ENCODE measurements at places on chromosomes 1 and 21.
A peak's percentile ranks its signal among the peaks of the same experiment; 100 is the strongest.

DNA sequence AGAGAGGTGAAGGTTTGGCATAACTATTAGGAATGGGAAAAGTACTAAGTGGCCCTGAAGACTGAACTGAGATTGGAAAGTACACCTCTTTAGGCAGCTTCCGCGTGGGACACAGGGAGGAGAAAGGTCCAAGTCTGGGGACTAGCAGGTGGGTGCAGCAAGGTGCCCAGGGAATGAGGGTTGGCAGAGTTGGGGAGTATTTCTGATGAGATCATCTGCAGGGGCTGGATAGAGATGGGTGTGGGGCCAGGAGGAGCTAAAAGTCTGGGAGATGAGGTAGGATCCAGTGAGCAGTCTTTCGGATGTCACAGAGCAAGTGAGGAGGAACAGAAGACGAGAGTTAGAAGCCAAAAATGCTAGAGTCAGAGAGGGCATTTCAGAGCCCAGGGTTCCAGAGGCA, 36.1 kb downstream of the CDCA8 start:
- no peak for DNase-seq

DNA sequence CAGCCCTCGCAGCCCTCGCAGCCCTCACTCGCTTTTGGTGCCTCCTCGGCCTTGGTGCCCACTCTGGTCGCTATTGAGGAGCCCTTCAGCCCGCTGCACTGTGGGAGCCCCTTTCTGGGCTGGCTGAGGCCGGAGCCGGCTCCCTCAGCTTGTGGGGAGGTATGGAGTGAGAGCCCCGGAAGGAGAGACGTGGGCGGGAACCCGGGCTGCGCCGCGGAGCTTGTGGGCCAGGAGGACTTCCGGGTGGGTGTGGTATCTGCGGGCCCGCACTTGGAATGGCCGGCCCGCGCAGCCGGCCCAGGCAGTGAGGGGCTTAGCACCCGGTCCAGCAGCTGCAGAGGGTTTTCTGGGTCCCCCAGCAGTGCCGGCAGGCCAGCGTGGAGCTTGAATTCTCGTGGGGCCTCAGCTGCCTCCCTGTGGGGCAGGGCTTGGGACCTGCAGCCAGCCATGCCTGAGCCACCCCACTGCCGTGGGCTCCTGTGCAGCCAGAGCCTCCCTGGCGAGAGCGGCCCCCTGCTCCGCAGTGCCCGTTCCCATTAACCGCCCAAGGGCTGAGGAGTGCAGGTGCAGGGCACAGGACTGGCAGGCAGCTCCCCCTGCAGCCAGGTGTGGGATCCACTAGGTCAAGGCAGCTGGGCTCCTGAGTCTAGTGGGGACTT, 9.9 kb upstream of the CFHR2 start:
- DNase-seq = no peak

DNA sequence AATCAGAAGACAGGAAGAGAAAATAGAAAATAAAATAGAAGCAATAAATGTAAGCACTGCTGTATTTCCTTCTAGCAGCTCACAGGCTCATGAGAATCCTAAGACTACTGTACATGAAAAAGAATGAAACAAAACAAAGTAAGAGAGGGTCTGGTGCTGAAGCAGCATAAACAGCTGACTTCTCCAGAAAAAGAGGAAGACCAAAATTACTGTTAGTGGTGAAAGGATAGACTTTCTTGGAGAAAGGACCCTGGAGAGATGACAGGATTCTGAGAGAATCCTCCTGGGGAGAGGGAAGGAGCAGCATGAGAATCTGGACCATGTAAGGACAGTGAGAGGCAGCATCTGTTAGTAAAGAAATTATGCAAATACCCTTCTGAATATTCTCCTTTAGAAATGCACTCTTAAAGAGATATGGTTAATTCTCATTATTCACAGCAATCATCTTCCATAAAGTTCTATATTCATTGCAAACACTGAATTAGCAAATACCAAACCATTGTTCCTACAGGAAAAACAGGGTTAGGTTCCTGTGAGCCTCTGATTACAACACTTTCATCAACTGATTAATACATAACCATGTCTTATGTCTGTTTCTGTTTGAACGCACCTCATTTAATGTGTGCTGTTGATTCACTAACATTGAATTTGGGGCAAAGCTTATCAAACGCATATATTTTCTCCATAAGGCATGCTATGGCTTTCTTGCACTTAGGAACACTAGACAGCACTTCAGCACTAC, 17.0 kb downstream of the SLC25A24 start:
- no peak for DNase-seq

DNA sequence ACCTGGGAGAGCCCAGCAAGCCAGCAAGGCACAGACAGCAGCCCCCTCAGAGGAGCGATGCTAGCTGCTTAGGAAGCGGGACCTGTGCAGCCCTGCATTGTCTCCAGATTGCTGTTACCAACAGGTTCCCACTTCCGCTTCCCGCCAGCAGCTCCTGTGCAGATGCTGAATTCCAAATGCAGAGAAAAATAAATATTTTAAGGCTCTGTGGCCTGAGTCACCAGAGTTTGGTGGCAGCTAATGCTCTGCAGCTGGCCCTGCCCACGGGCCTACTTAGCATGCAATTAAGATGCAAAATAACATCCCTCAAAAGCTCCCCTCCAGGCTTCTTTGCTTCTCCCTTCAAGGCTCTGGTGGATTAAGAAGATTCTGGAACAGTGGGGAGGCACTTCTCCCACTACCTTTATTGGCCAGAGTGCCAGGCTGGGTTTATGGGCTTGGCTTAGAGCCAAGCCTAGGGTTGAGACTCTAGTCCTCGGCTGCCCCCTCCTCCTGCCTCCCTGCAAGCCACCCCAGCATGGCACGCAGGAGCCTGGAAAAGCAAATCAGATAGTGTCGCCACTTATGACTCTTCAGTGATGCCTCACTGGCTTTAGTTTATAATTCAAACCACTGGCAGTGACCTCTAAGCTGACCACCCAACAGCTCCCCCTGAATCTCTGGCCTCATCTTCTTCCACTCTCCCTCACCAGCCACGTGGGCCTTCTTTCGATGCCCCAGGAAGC, 207.1 kb upstream of the ZC3H12A start:
- DNase-seq = no peak

DNA sequence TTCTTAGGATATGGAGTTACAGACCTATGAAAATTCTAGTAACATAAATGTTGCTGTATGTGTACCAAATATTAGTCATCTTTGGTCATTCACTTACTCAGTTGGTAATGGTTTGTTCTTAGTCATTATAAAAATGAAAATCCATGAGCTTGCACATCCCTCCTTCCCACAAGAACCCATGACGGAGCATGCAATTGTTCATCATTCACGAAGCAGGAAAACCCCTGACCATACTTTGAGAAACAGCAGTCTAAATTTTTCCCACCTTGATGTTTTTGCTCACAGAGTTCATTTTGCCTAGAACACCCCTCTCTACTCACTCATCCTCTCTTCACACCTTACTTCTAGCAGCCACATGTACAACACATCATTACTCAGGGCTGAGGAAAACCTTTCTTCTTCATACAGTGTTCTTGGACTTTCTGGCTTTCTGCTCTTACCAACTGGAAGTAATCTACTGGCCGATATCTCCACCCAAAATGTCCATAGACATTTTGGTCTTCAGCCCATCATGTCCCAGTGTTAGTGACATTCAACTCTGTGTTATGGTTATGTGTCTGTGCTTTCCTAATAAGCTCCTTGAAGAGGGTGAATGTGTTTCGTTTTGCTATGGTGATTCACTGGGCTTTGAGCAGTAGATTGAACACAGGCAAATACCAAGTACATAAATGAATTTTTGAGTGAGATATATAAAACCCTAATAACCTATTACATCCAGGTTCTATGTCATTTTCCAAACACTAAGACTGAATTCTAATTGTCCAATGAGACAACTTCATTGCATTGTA, 189.9 kb downstream of the ZC3H11B start:
- DNase-seq = no peak

GRCh38 chr1:218171302-218171893, 113.7 kb upstream of the RRP15 start:
- DNase-seq = peak; percentile 17

All from HEK293T (cell line).